ENCODE measurements at places on chromosomes 12 and 14.

DNA sequence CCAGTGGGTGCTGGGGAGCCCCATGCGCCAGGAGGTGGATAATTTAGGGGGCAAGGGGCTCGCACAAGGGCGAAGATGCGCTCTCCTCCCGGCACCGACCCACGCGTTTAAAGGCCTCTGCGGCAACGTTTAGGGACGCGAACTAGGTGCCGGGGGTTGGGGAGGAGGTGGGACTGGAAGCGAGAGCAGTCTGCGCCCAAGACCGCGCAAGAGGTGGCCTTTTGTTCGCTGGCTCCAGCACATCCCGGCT lies 1.3 kb downstream of the SLC38A1 start:
- no peak for DNase-seq

DNA sequence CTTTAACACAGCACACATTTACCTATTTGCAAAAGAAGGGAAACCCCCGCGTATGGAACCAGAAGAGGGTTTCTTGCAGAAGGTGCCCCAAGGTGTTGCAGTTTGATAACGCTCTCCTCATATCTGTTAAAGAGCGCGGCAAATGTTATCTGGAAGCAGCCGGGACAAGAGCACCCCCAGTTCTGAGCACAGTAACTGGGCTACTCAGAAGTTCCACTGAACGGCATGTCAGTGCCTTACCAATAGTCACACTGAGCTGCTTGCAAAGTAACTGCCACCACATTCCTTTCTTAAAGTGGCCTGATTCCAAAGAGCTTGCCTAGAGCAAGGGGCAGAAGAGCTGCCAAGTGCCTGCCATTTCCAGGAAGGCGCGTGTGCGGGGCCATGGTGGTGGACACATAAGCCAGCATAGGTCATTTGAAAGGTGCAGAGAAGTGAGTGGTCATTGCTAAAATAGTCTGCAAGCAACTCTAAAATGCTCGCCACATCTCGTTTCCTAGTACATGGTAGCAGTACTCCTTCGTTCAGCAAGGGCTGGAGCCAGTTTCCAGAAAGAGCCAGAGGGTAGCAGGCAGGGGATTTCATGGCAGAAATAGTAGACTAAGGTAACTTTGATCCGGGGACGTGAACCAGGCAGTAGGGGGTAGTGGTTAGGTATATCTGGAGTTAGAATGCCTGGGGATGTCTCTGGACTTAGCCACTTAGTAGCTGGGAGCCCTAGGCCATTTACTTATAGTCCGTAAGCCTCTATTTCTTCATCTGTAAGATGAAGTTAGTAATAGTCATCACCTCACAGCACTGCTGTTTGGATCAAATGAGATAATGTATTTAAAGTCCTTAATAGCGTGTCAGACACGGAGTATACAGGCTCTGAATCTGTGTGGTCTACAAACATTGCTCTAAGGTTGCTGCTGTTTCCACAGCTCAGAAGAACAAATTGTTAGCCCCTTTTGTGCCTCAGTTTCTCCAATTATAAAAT lies 37.6 kb downstream of the SPTB start:
- DNase-seq: no peak

GRCh38 chr12:113306382-113306781 lies 28.5 kb downstream of the SLC8B1 start:
- no peak for DNase-seq

DNA sequence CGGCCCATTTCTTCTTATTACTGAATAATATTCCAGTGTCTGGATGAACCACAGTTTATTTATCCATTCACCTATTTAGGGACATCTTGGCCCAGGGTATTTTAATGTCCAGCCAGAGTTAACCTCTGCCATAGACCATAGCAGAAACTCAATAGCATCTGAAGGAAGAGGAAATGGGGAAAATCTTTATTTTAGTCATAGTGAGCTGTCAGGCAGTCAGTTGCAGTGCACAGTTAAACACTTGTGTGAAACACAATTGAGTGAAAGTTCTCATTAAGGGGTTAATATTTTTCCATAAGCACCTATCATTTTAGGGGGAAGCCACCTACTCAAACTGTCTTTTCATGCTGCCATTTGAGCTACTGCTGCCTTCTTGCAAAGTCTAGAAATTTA lies 197.3 kb upstream of the PPFIA2 start:
- no peak for DNase-seq

- no peak for DNase-seq
These were observed 635 bp upstream of the HECTD4 start for GRCh38 chr12:112382866-112383265.

- no peak for DNase-seq
These were observed 32.6 kb downstream of the USP15 start for GRCh38 chr12:62292761-62293344.

DNA sequence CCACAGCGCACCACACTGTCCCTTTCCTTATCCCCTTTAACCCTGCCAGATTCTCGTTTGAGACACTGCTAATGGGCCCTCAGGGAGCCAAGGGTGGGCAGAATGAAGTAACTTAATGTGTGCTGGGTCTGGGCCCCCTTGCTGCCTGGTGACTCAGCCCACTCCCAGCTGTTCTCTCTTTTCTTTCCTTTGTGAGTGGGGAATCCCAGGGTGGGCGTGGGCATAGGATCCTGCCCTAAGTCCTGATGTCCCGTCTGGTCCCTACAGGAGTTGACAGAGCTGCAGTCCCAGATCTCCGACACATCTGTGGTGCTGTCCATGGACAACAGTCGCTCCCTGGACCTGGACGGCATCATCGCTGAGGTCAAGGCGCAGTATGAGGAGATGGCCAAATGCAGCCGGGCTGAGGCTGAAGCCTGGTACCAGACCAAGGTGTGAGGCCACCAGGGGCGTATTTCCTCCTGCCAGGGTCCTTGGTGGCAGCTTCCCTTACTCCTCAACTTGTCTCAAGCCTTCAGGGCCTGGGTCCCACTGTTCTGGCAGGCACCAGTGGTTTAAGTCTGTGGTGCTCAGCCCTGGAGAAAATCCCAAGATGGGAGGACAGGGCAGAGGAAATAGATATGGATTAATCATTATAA lies 8.3 kb downstream of the KRT7 start:
- DNase-seq: no peak
